ENCODE measurements at places on chromosomes 12 and 14. TPM values are rescaled to one million over a fixed set of nuclear protein-coding genes. Genes with fewer than 3 reads are reported as not detected.

Gene CPNE6
- polyA plus RNA-seq: 0.05 TPM

Gene OVCH1
- polyA plus RNA-seq: not detected

Gene DLK1
- polyA plus RNA-seq: 7.1 TPM

Gene SLC35F4
- not detected for polyA plus RNA-seq

Gene SEL1L
- 4.3 TPM for polyA plus RNA-seq

Gene TTC6
- polyA plus RNA-seq: 0.02 TPM

Gene ARHGAP9
- 7.0 TPM for polyA plus RNA-seq

Gene RASSF8
- polyA plus RNA-seq: 4.4 TPM

DNA sequence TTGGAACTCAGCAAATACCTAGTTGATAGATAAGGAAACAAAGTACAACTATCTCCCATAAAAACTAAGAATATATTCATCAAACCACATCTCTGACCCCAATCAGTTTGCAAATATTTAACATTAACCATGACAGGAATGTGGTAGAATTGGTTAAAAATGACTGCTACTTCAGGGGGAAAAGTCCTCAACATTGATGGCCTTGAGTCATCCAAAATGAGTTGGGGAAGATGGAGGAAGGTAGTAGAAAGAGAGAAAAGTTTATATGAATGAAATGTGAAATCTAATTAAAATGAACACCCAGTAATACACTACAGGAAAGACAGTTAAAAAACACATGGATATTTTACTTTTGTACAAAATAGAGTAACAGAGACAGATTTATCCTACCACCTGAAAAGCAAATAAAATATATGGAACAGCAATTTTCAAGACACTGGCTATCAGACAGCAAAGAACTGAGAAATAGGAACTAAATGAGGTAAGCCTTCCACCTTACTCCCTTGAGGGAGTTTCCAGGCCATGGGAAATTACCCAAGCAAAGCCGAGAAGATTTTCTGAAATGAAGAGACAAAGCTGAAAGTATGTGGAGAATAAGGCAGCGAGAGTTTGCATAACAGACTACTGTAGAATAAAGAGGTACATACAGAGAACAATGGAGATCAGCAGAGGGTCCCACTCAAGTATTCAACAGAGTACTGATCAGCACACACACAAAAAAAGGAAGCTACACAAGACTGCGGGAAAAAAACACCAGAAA, 49.6 kb downstream of the TC2N start:
- no peaks in the 10 kb centered on the region for H3K27me3 ChIP-seq
- H3K4me3 ChIP-seq: no peak overlapping the region
- no peak for DNase-seq
- no peaks in the 10 kb centered on the region for H3K4me1 ChIP-seq

GRCh38 chr14:78530078-78530477, 359.9 kb downstream of the NRXN3 start:
- H3K27me3 ChIP-seq: no peaks in the 10 kb centered on the region
- H3K4me3 ChIP-seq: no peak overlapping the region
- no peak overlapping the region for H3K27ac ChIP-seq
- peak; percentile 67 for DNase-seq
- no peaks in the 10 kb centered on the region for H3K4me1 ChIP-seq

DNA sequence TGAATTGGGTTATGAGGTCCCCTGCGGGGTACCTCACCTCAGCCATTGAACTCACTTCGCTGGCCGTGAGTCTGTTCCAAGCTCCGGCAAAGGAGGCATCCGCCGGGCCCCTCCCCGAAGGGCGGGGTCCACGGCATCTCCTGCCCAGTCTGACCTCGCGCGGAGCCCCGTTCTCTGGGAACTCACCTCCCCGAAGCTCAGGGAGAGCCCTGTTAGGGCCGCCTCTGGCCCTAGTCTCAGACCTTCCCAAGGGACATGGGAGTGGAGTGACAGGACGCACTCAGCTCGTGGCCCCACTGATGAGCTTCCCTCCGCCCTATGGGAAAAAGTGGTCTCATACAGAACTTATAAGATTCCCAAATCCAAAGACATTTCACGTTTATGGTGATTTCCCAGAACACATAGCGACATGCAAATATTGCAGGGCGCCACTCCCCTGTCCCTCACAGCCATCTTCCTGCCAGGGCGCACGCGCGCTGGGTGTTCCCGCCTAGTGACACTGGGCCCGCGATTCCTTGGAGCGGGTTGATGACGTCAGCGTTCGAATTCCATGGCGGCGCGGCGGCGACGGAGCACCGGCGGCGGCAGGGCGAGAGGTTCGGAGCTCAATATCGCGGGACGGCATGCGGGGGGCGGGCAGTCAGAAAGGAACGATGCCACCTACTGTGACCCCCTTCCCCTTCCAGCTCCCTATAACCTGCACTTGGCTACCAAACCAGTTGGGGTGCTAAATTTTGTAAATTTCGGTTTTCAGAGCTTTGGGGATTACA, at the start of gene PARP2:
TSS of gene PARP2 (plus strand) at position 544 of the 770 bp plus-strand sequence. CDS start at position 551, 7 bp downstream.
- DNase-seq: peak; percentile 100
- H3K27me3 ChIP-seq: no peaks in the 10 kb centered on the region
- peak within 1 kb of the TSS; percentile 83 for H3K27ac ChIP-seq
- H3K36me3 ChIP-seq: peaks cover 7% of the 10 kb centered on the region

GRCh38 chr14:98984027-98984718, 287.8 kb downstream of the BCL11B start:
- 0 out of 2 replicates have a peak, but pooled peaks cover 3% of the 10 kb centered on the region for H3K4me1 ChIP-seq
- no peak overlapping the region for H3K27ac ChIP-seq
- no peak for DNase-seq
- no peaks in the 10 kb centered on the region for H3K36me3 ChIP-seq
- H3K27me3 ChIP-seq: no peaks in the 10 kb centered on the region
- no peak overlapping the region for H3K4me3 ChIP-seq

DNA sequence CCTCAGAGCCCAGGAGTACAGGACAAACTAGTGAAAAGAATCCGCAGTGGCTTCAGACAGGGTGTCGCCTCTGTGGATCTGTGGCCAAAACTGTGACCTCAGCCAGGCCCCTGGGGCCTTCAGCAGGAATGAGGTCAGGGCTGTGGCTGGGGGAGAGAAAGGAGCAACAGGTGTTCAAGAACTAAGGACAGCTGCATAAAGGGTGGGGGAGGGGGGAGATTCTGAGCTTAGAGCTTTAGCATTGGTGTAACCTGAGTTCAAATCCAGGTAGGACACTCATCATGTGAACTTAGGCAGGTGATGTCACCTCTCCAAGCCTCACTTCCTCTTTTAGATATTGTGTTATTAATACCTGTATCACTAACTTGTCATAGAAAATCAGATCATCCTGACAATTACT, 40.9 kb upstream of the CORO1C start:
- H3K36me3 ChIP-seq: no peaks in the 10 kb centered on the region
- H3K4me3 ChIP-seq: no peak overlapping the region
- DNase-seq: no peak
- H3K4me1 ChIP-seq: no peaks in the 10 kb centered on the region
- 0 out of 2 replicates have a peak overlapping the region, but pooled peaks have one; percentile 7 for H3K27ac ChIP-seq

- DNase-seq: no peak
- no peak overlapping the region for H3K27ac ChIP-seq
- H3K27me3 ChIP-seq: no peaks in the 10 kb centered on the region
- H3K4me3 ChIP-seq: no peak overlapping the region
- no peaks in the 10 kb centered on the region for H3K4me1 ChIP-seq
Measured at GRCh38 chr12:9792961-9793617, 32.4 kb upstream of the CD69 start.

DNA sequence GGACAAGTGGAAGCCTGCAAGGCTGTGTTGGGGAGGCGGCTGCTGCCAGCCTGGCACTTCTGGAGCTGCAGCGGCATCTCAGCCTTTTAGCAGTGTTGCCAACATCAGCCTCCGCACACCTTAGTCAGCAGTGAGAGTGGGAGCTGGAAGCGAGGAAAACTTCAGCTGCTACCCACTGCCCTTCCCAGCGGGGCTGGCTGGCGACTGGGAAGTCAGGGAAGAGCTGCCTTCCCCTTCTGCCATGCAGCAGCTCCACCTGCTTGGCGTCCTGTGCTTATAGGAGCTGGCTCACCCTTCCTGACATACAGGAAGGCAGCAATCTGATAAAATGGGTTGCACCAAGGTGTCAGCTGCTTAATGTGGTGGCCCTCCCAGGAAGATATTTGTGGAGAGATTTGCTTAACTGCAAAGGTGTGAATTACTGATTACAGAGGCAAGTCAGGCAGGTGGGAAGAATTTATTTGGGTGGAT, 15.4 kb upstream of the PLEKHG3 start:
- no peak overlapping the region for H3K27ac ChIP-seq
- peaks cover 5% of the 10 kb centered on the region for H3K27me3 ChIP-seq
- H3K4me3 ChIP-seq: no peak overlapping the region
- no peaks in the 10 kb centered on the region for H3K4me1 ChIP-seq
- no peaks in the 10 kb centered on the region for H3K36me3 ChIP-seq
- no peak for DNase-seq

GRCh38 chr12:32780071-32780470, 24.4 kb upstream of the YARS2 start:
- H3K4me3 ChIP-seq: no peak overlapping the region
- H3K27ac ChIP-seq: no peak overlapping the region
- no peak for DNase-seq
- H3K27me3 ChIP-seq: no peaks in the 10 kb centered on the region
- H3K36me3 ChIP-seq: no peaks in the 10 kb centered on the region

GRCh38 chr14:85042301-85042700, 487.6 kb upstream of the FLRT2 start:
- H3K27me3 ChIP-seq: no peaks in the 10 kb centered on the region
- DNase-seq: no peak
- no peak overlapping the region for H3K4me3 ChIP-seq
- no peaks in the 10 kb centered on the region for H3K36me3 ChIP-seq
- no peak overlapping the region for H3K27ac ChIP-seq
- no peaks in the 10 kb centered on the region for H3K4me1 ChIP-seq

- H3K27ac ChIP-seq: no peak overlapping the region
- H3K27me3 ChIP-seq: no peaks in the 10 kb centered on the region
- no peak overlapping the region for H3K4me3 ChIP-seq
Measured at GRCh38 chr12:12209675-12210074, 57.2 kb downstream of the LRP6 start.

DNA sequence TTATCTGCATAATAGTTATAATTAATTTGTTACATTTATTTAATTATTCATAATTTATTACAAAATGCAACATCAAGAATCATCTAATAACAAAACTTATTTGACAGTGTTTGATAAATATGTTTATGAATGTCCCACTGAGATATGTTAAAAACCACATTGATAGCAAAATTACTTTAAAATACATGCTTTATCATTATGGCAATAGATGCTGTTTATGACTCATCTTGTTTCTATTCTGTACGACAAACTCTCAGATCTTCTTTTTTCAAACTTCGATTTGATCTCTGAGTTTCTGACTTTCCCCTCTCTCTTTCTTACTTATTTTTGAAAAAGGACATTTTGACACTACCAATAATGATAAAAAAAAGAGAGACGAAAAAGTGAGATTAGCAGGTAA, 56.8 kb upstream of the LRRK2 start:
- H3K27me3 ChIP-seq: no peaks in the 10 kb centered on the region
- H3K4me3 ChIP-seq: no peak overlapping the region
- DNase-seq: no peak
- no peak overlapping the region for H3K27ac ChIP-seq
- no peaks in the 10 kb centered on the region for H3K4me1 ChIP-seq

DNA sequence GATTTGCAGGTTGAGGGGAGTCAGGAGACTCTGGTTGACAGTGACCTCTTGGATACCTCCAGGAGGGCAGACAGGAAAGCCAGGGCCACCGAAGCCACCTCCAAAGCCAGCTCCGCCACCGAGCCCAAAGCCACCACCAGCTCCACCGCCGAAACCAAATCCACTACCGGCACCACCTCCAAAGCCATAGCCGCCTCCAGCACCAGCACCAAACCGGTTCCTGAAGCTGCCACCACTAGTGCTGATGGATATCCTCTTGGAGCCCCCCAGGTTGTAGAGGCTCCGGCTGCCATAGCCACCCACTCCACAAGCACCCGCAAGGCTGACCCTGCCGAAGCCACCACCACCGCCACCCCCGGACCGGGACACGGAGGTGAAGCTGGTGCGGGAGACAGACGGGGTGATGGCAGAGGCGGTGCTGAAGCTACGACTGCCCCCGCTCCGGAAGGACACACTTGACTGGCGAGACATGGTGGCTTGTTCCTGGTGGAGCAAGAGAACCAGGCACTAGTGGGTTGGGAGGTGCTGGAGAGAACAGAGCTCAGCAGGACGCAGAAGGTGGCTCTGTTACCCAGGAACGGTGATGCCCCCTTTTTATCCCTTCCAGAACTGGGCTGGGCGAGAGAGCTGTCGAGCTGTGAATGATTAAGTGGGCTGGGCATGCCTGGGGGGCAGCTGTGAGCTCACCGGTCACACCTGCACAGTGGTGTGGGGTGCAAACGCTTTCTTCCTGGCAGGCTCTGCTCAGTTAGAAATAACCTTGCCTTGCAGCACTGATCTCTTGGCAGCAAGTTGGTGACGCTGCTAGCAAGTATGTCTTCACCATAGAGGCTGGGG, at the start of gene KRT5:
TSS of gene KRT5 (minus strand) at position 569 of the 837 bp plus-strand sequence. CDS start at position 471, 98 bp downstream.
- peak; percentile 38 for DNase-seq
- no peaks in the 10 kb centered on the region for H3K27me3 ChIP-seq
- H3K27ac ChIP-seq: no peak within 1 kb of the TSS
- H3K4me1 ChIP-seq: no peaks in the 10 kb centered on the region
- H3K4me3 ChIP-seq: no peak within 1 kb of the TSS
- H3K36me3 ChIP-seq: no peaks in the 10 kb centered on the region

DNA sequence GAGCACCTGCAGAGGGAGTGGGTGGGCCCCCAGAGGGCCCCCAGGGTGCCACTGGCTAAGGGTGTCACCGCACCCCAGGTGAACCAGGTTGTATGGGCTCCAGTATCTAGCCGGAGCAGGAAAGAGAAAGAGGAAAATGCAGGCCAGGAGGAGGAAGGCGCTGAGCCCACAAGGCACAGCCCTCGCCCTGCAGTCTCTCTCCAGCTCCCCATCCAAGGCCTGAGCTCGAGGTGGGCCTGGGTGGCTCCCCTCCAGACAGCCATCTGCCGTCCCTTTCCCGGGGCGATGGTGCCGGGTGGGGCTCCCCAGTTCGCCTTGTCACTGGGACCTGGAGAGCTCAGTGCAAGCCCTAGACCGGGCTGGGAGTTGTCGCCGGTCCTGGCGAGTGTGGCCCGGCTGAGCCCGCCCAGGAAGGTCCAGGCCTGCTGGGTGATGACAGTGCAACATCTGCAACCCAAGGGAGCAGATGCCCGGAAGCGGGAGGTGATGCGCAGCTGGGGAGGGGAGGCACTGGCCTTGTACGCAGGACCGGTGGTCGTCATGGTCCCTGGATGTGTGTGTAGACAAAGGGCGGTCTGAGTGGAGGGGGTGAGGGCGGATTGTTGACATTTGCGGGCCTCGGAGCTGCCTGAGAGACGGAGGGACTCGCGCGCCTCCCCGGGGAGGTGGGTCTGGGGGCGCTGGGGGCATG, 716 bp downstream of the TMEM179 start:
- H3K27ac ChIP-seq: no peak overlapping the region
- H3K27me3 ChIP-seq: peaks cover 14% of the 10 kb centered on the region
- H3K36me3 ChIP-seq: no peaks in the 10 kb centered on the region
- H3K4me3 ChIP-seq: peak overlapping the region; percentile 65
- DNase-seq: no peak

DNA sequence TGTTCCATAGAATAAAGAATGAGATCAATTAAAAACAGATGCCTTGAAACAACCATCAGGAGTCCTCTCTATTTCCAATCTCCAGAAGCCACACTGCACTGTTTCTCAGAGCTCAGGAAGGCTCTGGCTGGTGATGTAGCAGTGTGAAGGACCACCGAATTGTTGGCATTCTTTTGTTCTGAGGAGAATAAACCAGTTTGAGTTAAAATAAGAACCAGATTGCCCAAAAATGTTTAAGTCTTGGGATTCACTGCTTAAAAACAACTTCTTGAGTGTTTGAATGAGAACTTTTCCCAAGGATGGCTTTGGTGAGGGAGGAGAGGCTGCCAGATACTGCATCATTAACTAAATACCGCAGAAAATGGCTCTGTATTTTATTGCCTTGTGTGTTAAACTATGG, 341.2 kb downstream of the C12orf75 start:
- H3K4me3 ChIP-seq: no peak overlapping the region
- H3K27ac ChIP-seq: no peak overlapping the region
- DNase-seq: no peak
- peaks cover 1% of the 10 kb centered on the region for H3K27me3 ChIP-seq
